ENCODE measurements at places on chromosomes 16 and 17. TPM values are rescaled to one million over a fixed set of nuclear protein-coding genes. Genes with fewer than 3 reads are reported as not detected.

RIPOR1 gene
- total RNA-seq = 23.3 TPM

C17orf78 gene
- not detected for total RNA-seq

KCNJ18 gene
- not detected for total RNA-seq

TEKT1 gene
- not detected for total RNA-seq

NUTF2 gene
- 79.6 TPM for total RNA-seq

FTSJ3 gene
- total RNA-seq = 70.8 TPM

APOBR gene
- total RNA-seq = not detected

ARL5C gene
- total RNA-seq = not detected

PRR15L gene
- not detected for total RNA-seq

KRTAP1-5 gene
- total RNA-seq = not detected

ZFP3 gene
- 0.47 TPM for total RNA-seq

HEATR9 gene
- not detected for total RNA-seq

TEX14 gene
- not detected for total RNA-seq

FBXL16 gene
- total RNA-seq = 0.08 TPM

DRG2 gene
- 31.0 TPM for total RNA-seq

SPHK1 gene
- 23.4 TPM for total RNA-seq

MARVELD3 gene
- total RNA-seq = not detected

TLE7 gene
- total RNA-seq = not detected

PPP1R1B gene
- 3.0 TPM for total RNA-seq

TMEM98 gene
- 224 TPM for total RNA-seq

GSG1L gene
- not detected for total RNA-seq

HOXB5 gene
- total RNA-seq = not detected

SMIM36 gene
- total RNA-seq = not detected

ZSCAN10 gene
- not detected for total RNA-seq

DNAAF8 gene
- total RNA-seq = 0.47 TPM

TP53TG3C gene
- total RNA-seq = not detected

CCL17 gene
- total RNA-seq = not detected

CTDNEP1 gene
- total RNA-seq = 16.7 TPM

TEX19 gene
- not detected for total RNA-seq

Measured in smooth muscle cell of the coronary artery (primary cell).